SJSA1 (cell line): ENCODE measurements at places on chromosomes 7 and 10. TPM values are rescaled to one million over a fixed set of nuclear protein-coding genes. Genes with fewer than 3 reads are reported as not detected.

NUTM2E gene
- 0.05 TPM in 1 of 2 replicates, not detected in the other for total RNA-seq

ST8SIA6 gene
- 0.39 TPM in 1 of 2 replicates, not detected in the other for total RNA-seq

PLPP4 gene
- total RNA-seq = 12.5 and 13.8 TPM in 2 replicates

CPED1 gene
- 46.6 and 64.8 TPM in 2 replicates for total RNA-seq

PUS7 gene
- total RNA-seq = 20.7 and 28.3 TPM in 2 replicates

PLCE1 gene
- 3.7 and 8.1 TPM in 2 replicates for total RNA-seq

HOXA13 gene
- 1.7 and 2.5 TPM in 2 replicates for total RNA-seq

CRHR2 gene
- not detected in 2 replicates for total RNA-seq

TMEM229A gene
- total RNA-seq = not detected in 2 replicates

CHAT gene
- not detected in 2 replicates for total RNA-seq

SKIDA1 gene
- total RNA-seq = 0.72 and 1.7 TPM in 2 replicates

COBL gene
- not detected in 2 replicates for total RNA-seq

FGFBP3 gene
- total RNA-seq = not detected in 2 replicates

GNAT3 gene
- total RNA-seq = not detected in 2 replicates

NPSR1 gene
- not detected in 2 replicates for total RNA-seq

RBM20 gene
- total RNA-seq = 16.5 and 17.0 TPM in 2 replicates

ADAMTS14 gene
- 0.66 and 1.2 TPM in 2 replicates for total RNA-seq

TRPV5 gene
- total RNA-seq = not detected in 2 replicates

FAM25C gene
- total RNA-seq = not detected in 2 replicates

C10orf53 gene
- not detected in 2 replicates for total RNA-seq

CLDN3 gene
- total RNA-seq = not detected in 2 replicates

ZSCAN21 gene
- total RNA-seq = 13.9 and 20.7 TPM in 2 replicates

CALML3 gene
- not detected in 2 replicates for total RNA-seq

OPALIN gene
- total RNA-seq = not detected in 2 replicates

CYP3A5 gene
- total RNA-seq = 0.37 and 1.8 TPM in 2 replicates

GPR141 gene
- not detected in 2 replicates for total RNA-seq

GJC3 gene
- not detected in 2 replicates for total RNA-seq

FUOM gene
- 2.5 and 6.2 TPM in 2 replicates for total RNA-seq

ADIRF gene
- total RNA-seq = not detected in 2 replicates

POM121 gene
- 5.4 and 5.8 TPM in 2 replicates for total RNA-seq

CYP2C18 gene
- not detected in 2 replicates for total RNA-seq

INMT gene
- 0.08 and 0.19 TPM in 2 replicates for total RNA-seq

CDC123 gene
- 82.8 and 125 TPM in 2 replicates for total RNA-seq

AZGP1 gene
- total RNA-seq = not detected in 2 replicates
